ENCODE measurements at places on chromosomes 11 and 22.

- peak; percentile 1 for DNase-seq
Measured at GRCh38 chr11:2205981-2206690, 34.5 kb upstream of the TH start.

DNA sequence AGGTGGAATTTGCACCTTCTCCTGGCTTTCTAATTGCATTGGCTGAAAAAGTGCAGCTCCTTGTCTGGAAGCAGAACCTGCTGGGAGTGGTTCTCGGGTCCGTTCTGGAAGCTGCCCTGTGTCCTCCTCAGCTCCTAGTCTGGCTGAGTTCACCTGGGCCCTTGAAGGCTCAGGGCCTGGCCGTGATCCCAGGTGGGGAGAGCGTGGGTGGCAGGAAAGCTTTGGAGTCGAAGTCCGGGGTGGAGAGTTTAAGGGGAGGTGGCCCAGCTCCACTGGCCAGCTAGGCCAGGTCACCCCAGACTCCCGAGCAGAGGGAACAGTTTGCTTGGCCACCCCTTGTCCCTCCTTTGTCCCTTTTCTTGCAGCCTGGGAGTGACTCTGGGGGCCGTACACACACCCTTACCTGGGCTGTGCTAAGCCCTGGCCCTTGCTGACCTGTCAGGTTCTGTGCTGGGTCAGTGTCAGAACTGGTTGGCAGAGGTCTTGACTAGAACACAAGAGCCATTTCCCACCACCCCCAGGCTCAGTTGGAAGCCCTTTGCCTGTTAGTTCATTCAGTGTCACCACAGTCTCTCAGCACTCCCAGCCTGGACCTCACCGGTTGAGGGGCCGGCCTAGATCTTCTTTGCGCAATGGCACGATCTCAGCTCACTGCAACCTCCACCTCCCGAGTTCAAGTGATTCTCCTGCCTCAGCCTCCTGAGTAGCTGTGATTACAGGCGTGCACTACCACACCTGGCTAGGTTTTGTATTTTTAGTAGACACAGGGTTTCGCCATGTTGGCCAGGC, 37.3 kb downstream of the LRP5 start:
- DNase-seq = no peak

- no peak for DNase-seq
Measured at GRCh38 chr11:131537196-131537595, 166.8 kb downstream of the NTM start.

DNA sequence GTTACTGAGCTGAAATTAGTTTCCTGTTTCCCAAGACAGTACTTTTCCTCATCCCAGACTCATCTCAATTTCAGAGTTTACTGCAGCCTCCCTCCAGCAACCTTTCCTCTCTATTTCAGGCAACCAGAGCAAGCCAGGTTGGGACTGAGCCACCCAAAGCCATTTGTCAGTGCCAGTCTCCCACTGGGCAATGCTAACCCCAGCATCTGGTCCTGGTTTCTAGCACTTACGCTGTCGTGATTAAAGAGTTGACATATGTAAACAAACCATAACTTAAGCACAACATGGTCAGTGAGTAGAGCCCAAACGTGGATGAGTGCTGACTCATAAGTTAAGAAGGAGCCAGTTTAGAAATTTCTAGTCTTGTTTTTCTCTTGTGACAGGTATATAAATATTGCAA, 119.6 kb upstream of the BLID start:
- peak; percentile 5 for DNase-seq

- no peak for DNase-seq
Measured at GRCh38 chr22:24442352-24442744, 14.9 kb downstream of the ADORA2A start.
